T-helper 1 cell (primary cell): ENCODE measurements at places on chromosomes 5 and 9.

GRCh38 chr5:116381201-116381600 is 193.4 kb downstream of the SEMA6A start:
- DNase-seq: no peak

- no peak for DNase-seq
Measured at GRCh38 chr9:133269537-133270362, 5.3 kb downstream of the ABO start.

GRCh38 chr9:68895741-68896478 is 118.0 kb downstream of the PRKACG start:
- DNase-seq: peak; percentile 77

- no peak for DNase-seq
Measured at GRCh38 chr5:150224483-150225027, 34.7 kb downstream of the SLC6A7 start.

DNA sequence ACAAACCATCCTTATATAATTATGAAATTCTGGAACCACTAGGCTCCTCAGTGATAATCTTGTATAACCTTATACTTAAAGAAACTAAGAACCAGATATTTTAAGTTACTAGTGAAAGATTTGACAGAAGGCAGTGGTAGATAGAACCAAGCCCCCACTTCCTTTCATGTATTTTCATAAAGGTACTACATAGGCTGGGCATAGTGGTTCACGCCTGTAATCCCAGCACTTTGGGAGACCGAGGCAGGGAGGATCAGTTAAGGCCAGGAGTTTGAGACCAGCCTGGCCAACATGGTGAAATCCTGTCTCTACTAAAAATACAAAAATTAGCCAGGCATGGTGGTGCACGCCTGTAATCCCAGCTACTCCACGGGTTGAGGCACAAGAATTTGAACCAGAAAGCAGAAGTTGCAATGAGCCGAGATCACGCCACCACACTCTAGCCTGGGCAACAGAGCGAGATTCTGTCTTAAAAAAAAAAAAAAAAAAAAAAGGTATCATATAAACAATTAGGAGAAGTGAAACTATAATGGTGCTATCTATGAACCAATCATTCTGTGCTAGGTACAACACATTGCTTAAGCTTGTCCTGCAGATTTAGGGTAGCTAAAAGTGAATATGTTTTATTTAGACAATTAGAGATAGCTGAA is 27.9 kb upstream of the DTWD2 start:
- DNase-seq: no peak

DNA sequence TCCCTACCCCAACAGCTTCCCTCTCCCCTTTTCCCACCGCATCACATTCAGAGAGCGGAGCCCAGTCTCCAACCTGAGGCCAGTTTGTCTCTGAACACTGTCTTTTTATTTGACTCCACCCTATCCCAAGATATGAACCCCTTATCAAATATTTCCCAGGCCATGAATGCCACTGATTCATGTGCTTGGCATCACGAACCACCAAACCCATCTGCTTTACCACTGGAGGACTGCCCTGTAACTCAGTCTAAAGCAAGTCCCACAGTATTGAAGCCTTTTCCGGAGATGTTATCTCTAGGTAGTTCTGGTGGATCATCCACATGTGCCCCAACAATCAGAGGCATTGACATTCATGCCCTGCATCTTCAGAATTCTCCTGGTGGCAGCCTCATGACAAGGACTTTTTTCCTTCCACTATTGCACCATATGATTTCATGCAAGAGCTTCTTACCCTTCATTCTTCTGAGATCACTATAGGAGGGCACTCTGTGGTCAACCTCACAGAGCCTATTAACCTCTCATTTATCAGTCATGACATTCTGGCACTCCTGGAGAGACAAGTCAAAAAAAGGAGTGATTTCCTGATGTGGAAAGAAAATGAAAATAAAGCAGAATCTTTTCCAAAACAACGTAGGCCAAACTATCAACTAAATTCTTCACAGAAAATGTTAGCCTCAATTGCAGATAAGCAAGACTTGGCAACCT is 12.3 kb upstream of the SPATA31D4 start:
- no peak for DNase-seq
